Skeletal muscle cell (primary cell): ENCODE measurements at places on chromosomes 1 and 21.

DNA sequence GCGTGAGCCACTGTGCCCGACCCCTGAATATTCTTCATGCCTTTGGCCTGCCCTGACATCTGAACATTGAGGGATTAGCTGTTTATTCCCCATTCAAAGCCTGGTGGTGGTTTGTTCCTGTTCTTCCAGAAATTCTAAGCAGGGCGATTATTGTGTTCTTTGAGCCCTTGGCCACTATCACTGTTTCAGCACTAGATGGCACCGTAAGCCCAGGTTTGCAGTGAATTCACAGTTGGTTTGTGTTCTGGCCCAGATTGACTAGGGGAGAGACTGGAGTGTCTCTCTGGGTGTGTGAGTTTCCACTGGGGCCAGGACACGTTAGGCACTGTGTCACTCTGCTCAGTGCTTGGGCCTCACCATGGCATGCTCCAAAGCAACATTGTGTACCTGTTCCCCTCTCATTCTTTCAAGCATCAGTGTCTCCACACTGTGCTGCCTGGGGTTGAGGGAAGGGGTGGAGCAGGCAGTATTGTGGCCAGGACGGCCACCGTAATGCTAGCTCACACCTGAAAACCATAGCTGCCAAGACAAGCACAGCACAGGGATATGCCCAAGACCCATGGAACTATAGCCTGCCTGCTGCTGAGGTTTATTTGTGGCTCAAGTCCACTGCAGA, 52.7 kb downstream of the PKN2 start:
- DNase-seq = no peak

DNA sequence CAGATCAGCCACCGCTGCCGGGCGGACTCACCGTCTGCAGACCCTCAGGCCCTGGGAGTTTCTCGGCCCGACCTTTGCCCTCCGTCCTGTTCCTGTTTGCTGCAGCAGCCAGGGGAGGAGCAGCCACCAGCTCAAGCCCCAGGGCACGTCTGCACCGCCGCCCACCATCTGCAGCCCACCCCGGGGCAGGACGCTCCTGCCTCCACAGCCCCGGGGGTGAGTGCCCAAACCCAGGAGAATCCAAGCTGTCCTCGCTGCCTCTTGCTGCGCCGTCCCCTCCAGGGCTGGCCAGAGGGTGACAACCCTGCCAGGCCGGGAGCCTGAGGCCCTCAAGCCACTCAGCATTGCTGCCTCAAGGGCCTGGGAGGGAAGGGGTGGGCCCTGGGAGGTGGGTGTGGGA, 1.2 kb upstream of the SLC25A34 start:
- no peak for DNase-seq

DNA sequence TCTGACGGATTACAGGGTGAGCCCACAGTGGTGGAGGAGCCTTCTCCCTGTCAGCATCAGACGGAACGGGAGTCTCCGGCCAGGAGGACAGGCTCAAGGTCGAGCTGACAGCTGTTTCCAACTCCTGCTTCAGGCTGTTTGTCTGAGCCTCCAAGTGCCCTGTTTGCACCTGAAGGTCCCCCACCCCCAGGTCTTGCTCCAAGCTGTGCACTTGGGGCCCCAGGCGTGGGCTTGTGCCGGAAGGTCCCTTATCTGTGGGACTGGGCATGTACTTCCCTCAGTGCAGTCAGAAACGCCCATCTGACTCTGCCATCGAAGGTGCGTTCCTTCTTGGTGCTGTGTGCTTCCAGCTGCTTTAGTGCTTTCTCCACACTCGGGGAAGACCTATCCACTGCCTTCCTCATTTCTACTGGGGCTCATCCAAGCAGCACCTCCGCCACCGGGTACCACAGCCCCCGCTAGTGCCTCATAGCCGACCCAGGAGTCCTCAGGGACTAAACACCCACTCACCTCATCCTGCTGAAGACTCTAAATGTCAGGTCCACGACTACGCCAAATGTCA, 29.5 kb upstream of the CR2 start:
- DNase-seq = no peak

DNA sequence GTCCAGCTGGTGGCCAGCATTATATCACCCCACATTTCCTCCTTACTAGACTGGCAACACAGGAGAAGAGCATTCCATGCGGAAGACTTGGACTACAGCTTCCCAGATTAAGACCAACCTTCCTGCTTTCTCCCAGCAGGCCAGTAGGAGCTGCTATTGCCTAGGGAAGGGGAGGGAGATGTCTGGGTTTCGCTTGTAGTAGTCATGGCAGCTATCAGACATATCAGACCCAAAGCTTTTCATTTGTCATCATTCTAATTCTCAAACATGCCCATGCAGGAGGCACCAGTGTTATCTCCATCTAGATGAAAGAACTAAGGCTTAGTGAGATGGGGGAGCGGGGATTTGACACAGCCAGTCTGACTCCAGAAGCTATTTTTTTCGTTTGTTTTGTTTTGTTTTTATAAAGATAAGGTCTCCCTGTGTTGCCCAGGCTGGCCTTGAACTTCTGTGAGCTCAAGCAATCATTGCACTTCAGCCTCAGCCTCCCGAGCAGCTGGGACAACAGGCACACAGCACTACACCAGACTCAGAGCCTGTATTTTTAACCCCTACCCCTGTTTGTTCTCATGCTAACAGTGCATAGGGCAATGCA, 4.5 kb downstream of the PLA2G2A start:
- DNase-seq = peak; percentile 19

- no peak for DNase-seq
These were observed 63.2 kb downstream of the RERE start for GRCh38 chr1:8754247-8754650.

- no peak for DNase-seq
These were observed 1.9 kb upstream of the TTLL10 start for GRCh38 chr1:1171546-1172340.
